AG04449 (cell line): ENCODE measurements at places on chromosomes 4 and X.

DNA sequence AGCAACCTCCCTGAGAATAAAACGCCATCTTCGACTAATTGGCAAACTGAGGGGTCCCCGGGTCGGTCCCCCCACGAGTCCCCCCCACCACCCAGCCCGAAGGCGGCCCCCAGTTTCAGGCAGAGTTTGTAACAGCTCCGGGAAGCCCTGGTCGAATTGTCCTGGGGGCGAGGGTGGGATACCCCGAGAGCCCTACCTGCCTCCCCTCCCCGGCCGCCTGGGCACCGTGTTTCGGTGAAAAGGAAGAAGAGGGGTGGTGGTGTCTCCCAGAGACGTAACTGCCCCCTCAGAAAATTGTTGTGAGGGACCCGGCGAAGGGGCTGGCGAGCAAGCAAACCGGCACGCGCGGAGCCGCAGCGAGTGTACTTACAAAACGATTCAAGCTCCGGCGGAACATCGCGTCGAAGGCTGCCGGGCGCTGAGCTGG is 1.2 kb downstream of the ATP11C start:
- no peak for DNase-seq

DNA sequence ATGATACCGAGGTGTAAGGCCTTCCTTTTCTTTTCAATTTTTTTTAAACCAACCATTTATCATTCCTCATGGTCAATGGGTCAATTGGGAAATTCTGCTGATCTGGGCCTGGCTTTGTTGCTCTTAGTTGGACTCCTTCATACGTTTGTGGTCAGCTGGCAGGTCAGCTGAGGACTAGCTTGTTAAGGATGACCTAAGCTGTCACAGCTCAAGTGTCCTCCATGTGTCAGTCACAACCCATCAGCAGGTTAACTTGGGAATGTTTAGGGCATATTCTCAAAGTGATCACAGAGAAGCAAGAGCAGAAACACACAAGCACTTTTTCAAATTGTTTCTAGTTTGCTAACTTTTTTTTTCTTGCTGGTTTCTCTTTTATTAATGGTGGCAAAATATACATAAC is 117.4 kb upstream of the MAB21L2 start:
- DNase-seq: no peak

DNA sequence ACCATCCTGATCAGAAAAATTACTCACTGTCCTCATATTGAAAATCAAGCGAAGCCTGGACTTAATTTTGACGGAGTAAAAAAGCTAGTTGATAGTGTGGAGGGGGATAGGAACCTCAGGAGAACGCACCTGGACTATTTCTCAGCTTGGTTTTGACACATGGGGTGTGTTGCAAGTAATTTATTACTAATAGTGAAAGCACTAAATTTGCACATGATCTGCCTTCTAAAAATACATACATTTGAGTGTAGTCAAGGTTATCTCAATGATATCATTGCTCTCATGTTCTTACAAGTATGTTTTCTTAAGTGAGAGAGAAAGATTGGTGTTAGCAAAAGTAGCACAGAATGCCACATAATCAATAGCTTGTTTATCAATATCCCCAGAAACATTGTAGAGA is 29.5 kb downstream of the LRIT3 start:
- DNase-seq: no peak

DNA sequence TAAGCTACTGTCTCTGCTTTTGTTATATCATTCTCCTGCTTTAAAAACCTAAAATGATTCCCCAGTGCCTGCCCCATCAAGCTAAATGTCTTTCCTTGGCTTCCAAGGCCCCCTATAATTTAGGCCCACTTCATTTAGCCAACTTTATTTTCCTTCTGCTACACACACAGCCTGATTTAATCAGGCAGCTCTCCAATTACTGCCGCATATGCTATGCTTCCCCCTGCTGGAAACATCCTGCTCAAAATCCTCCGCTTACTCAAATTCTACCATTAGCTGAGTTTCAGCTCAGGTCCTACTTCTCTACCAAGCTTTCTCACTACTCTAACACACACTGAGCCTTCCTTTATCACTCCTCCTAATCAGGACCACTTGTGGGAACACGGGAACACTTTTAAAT is 17.0 kb downstream of the LAMP2 start:
- DNase-seq: no peak

GRCh38 chr4:122814426-122814825 is 12.2 kb upstream of the FGF2 start:
- DNase-seq: no peak

DNA sequence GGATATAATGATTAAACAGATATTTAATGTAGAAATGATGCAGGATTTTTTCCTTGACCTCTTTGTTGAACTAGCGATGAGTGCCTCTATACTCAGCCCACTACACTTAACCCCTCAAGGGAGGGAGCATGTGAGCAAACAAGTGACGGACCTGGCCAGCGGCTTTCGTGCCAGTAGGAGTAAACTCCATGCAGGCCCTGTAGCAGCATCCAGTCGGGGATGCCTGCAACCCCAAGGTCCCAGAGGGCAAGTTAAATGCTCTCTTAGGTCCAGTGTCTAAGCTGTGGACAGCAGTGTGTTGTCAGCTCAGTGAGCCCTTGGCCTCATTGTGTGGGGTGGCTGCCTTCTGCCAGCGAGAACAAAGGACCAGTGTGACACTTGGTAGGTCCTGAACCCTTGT is 708.7 kb downstream of the TECRL start:
- DNase-seq: no peak

GRCh38 chr4:39597695-39598381 is 40.8 kb downstream of the SMIM14 start:
- no peak for DNase-seq

DNA sequence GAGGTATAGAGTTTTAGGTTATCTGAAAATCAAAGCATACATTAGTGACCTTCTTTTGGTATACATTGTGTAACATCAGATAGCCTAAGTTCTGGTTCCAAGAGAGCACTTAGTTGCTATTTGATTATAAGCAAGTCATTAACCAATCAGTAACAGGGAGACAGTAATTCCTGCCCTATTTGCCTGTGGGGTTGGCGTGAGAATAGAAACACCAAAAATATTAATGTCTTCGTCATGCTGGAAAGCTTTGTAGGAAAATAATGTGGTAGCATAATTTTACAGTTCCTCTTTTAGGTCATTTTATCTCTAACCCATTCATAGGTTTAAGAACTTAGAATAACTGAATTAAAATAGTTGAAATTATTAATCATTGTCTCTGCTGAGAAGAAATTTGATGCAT is 37.8 kb downstream of the NPNT start:
- no peak for DNase-seq

DNA sequence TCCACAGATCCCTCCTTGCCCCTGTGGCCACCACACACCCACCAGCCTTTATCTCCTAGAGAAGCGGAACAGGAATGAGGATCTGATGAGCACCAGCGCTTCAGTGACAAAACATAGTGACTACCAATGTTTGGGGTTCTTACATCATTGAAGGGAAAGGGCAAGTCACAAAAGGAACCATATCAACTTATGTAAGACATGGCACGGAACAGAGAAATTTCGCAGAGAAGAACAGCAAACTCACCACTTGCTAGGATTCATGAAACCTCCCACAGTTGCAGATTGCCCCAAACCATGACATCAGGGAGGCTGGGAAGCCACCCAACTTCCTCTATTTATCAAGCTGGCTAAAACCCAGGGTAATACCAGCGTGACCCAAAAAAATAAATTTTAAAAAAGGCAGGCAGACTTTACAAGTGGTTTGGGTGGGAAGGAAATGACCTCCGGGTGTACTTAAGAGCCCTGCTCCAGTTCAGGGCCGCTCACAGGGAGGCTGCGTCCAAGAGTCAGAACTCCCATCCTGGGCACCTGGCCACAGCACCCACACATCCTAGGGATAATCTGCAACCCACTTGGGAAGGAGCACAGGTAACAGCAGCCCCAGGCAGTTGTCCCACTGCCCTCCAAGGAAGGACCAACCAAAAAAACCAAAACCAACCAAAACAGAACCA is 36.0 kb downstream of the ADGRG2 start:
- no peak for DNase-seq

DNA sequence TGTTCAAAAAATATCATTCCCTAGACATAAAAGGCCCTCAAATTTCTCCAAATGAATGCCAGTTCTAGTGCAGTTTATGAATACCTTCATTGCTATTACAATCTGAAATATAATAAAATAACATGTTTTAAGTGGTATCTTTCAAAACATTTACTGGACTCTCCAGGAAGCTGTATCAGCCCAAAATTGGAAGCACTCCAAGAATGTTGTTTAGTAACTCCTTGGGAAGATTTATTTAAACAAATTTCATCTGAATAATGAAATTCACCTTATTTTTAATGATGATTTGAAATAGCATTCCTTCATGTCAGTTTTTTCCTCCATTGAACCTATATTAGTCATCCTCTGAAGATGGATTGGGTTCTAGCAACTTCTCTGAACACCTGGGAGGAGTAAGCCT is 217.2 kb upstream of the PCDH18 start:
- DNase-seq: no peak

DNA sequence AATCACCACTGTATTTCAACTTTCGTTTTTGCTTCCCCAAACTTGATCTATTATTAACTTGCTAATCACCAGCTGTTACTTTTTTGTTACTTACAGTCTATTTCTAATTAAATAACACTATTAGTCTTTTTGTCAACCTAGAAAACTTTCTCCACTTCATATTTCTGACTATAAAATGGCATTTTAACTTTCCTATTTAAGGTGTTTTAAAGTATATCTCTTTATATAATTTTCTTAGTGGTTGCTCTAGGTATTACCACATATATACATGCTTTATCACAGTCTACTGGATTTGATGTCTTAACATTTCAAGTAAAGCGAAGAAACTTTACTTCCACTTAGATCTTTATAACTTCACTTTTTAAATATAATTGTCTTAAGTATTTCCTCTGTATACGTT is 421.2 kb downstream of the DCAF12L2 start:
- no peak for DNase-seq

- no peak for DNase-seq
These were observed 50.6 kb upstream of the SHOX start for GRCh38 chrX:580030-580429.

DNA sequence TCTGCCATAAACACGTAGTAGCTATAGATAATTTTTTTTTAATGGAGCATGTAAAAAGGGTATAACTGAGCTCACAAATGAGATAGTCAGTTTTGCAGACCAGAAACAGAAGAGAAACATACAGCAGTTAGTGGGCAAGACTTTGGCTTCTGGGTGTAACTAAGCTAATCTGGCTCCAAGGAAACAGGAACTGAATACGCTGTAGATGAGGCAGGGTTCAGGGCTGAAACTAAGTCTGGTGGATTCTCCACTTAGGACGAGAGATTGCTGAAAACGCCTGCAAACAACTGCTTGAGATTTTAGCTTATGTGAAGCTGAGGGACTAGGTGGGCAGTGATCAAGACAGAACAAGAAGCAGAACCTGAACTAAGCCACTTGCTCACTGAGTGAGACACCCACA is 91.7 kb downstream of the SMIM20 start:
- DNase-seq: no peak

DNA sequence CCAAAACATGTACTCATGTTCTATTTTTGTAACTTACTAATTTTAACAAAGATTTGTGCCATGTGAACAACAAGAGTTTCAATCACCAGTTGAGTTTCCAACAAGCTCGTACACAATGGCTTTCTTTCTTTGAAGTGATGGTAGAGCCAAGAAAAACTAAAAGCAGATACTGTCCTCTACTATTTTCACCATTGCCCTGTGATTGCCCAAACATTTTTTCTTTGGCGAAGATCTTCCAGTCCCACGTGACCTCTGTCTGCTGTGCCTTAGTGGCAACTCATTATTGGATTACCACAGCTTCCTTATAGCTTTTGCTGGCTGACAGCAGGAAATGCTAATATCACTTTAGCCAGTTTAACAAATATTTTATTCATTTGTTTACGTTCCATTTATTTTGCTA is 1147.1 kb downstream of the STIM2 start:
- no peak for DNase-seq

DNA sequence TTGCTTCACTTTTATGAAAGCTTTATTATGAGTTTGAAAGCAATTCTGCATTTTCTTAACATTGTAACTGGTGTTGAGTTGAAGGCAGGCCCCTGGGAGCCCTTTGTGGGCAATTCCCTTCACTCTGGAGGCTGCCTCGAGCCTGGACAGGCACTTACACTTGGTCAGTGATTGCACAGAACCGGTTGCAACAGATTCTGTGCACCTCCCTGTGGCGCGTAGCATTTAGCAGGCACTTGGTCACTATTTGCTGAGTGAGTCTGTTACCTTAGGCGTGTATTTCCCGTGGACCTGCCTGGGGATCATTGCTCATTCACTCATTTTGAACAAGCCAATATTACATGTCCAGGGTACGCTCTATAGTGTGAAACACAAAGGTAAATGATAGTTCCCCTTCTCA is 80.4 kb downstream of the PTTG2 start:
- no peak for DNase-seq

DNA sequence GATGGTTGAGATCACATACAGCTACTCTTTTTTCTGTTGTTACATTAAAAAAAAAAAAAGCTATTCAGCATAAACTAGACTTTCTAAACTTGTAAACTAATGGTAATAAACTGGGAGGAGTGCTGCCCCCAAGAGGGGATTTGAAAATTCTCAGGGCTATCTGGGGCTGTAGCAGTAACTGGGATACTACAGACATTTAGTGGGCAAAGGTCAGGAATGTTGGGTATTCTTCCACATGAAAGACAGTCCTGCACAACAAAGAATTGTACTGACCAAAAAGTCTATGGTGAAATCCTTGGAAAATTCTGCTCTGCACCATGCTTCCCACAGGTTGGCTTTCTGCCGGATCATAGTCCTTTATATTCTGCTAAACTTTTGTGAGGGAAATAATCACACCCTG is 232.6 kb upstream of the BOD1L1 start:
- no peak for DNase-seq

DNA sequence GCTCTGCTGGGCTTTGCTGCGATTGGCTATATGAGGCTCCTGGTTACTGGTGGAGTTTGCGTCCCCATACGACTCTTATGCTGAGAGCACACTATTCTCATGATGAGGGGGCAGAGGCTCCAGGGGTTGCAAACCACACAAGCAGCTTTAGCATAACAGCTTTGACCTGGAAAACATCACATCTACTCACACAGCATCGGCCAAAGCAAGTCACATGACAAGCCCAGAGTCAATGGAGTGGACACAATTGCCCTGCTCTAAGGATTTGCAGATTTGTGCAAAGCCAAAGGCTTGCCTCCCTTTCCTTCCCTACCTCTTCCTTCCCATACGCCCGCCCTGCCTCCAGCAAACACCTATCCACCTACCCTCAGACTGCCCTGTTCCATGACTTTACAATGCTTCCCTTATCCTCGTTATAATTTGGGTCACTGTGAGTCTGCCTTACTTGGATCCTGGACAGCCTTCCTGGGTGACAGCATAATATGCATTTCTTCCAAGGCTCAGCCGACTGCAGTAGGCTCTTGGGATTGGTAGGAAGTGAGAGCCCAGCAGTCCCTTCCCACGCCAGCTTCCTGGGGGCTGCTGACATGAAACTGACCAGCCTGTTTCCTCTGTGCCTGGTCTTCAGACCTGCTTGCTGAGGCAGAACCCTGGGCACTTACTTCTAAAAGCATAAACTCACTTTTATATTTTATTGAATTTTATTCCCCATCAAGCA is 208.2 kb upstream of the PSAPL1 start:
- DNase-seq: no peak

DNA sequence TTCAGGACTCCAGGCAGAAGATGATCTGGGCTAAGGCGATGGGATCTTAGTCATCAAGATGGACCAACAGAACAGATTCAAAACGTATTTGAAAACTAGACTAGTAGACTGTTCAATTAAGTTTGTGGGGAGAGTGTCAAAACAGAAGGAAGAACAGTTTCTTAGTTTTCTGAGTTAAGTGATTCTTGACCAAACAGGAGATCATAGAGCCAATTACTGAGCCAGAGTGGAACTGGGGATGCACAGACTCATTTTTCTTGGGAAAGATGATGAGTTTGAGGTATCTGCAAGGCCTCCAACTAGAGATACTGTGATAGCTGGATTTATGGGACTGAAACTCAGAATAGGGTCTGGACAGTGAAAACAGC is 119.5 kb downstream of the REELD1 start:
- DNase-seq: no peak
